ENCODE measurements at places on chromosomes 1 and 21. TPM values are rescaled to one million over a fixed set of nuclear protein-coding genes. Genes with fewer than 3 reads are reported as not detected.

Gene ANKRD35
- 1.7 TPM for total RNA-seq

Gene DYNLT5
- 6.4 TPM for total RNA-seq

Gene HYI
- total RNA-seq = 29.3 TPM

Gene CYP2J2
- 0.49 TPM for total RNA-seq

Gene KIF21B
- total RNA-seq = 178 TPM

Gene CALML6
- total RNA-seq = under 0.01 TPM

Gene TRIM63
- not detected for total RNA-seq

Gene RGS13
- total RNA-seq = not detected

Gene LMOD1
- 0.49 TPM for total RNA-seq

Gene KCTD3
- total RNA-seq = 59.5 TPM
